Activated CD4-positive, alpha-beta memory T cell treated with anti-CD3 and anti-CD28 coated beads for 36 hours (primary cell): ENCODE measurements at places on chromosomes 7 and 10.

DNA sequence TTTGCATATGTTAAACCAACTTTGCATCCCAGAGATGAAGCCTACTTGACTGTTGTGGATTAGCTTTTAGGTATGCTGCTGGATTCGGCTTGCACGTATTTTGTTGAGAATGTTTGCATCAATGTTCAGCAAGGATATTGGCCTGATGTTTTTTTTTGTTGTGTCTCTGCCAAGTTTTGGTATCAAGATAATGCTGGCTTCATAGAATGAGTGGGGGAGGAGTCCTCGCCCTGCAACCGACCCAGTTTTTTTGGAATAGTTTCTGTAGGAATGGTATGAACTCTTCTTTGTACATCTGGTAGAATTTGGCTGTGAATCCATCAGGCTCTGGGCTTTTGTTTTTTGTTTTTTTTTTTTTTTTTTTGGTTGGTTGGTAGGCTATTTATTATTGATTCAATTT lies 147.9 kb downstream of the AHR start:
- no peak for DNase-seq

- peak; percentile 58 for DNase-seq
Observed at GRCh38 chr10:4066581-4067390, 281.8 kb upstream of the KLF6 start.

DNA sequence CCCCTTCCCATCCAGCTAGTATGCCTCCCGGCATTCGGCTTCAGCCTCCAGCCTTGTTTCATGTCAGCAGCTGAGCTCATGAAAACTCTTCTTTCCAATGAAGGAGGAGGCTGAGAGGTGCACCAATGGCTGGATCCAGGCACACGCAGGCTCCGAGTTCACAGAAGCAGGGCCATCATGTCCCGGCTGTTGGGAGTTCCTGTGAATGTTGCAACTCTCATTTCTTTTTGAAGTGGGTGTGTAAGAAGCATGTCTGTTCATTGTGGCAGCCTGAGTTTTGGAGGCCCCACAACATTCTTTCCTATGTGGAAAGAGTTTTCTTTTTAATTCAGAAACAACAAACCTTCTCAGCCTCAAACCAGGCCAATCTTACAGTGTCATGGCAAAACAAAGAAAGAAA lies 89.7 kb downstream of the PTPRE start:
- no peak for DNase-seq

DNA sequence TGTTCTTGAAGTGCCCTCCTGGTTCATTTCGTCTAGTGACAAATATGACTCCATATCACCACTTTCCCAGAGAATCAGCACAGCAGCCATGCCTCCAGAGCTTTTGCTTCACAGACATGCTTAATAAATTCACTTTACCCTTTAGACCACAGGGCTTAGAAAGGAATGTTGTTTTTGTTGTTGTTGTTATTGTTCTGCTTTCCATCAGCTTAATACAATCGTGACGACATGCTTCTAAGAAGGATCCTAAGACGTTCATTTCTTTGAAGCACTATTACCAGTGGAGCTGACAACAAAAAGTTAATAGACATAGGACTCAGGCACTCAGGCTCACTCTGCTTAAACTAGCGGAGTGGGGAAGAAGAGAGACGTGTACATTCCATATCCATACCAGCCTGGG lies 418.6 kb downstream of the KCNMA1 start:
- DNase-seq = no peak

- DNase-seq = peak; percentile 38
Observed at GRCh38 chr7:132049462-132050304, 493.3 kb upstream of the PODXL start.

GRCh38 chr7:140085447-140085846 lies 22.7 kb upstream of the PARP12 start:
- no peak for DNase-seq

- DNase-seq = no peak
Observed at GRCh38 chr7:41732436-41732785, 29.5 kb upstream of the INHBA start.

DNA sequence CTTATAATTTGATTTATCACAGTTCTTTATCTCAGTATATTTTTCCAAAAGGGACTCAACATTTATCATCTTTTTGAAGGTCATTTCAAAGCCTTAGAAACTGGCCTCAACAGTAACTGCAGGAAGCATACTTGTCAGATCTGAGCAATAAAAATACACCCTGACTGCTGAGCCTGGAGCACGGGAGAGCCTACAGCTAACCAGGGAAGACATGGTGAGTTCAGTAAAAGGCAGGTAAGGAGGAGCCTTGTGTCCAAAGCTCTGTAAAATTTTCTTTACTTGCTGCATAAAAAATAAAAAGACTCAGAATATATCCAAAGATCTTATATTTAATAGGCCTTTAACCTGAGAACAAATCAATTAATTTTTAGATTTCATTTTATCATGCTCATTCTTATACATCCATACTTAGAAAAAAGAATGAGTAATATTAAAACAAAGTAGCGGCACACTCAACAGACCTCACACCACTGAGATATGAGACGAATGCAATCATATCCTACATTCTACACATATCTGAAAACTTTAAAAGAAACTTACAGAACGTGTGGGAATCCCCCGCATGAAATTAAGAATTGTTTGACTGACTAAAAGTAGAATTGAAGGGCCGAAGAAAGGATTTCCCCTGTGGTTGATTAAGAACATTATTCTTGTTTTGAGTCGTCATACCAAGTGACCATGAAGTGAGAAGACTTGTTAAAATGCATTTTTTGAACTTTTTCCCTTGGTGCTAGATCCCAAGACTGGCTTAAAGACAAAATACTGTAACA lies 296.4 kb upstream of the MKLN1 start:
- DNase-seq = no peak

DNA sequence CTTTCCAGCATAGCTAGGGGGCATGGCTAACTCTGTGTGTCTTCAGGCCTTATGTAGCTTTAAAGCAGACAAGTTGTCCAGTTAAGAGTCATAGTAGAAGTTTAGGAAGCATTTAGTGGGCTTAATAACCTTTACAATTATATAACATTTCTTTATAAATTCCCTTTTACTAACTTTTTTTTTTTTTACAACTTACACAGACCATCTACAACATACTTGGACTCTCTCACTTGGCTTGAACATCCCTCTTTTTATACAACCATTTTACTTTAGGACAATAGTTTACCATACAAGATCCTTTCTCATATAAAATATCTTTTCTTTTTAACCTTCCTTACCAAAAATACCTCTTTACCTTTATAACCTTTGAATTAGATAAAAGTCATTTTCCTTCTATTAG lies 26.3 kb downstream of the SP4 start:
- no peak for DNase-seq

DNA sequence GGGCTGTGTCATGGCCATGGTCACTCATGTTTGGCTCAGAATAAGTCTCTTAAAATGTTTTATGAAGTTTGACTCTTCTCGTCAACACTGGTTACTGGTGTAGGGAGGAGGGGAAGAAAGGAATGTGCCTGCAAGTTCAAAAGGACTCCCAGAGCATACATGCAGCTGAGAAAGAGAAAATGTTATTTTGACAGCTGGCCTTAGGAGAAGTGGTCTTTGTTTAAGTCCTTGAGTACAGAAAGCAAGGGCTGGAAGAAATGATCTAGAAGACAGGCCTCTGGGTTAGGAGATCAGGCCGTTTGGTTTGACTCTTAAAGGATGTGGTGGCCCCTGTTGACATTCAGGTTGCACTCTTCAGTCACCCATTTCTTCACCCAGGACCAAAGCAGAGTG lies 245.5 kb downstream of the REEP3 start:
- DNase-seq = no peak

DNA sequence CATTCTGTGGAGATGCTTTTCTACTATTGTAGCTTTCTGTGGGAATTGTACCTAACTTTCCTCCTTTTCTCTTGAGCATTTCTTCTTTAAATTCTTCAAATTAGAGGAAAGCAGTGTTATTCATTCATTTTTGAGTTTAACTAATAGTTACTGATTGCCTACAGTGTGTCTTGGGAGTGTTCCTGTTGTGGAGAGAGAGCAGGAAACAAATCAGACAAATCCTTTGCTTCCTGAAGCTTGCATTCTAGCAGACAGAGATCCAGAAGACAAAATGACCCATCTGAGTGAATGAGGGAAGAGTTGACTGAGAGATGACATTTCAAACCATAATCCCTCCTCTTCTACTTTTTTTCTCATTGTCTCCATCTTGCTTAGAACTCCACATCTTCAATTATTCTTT lies 170.4 kb downstream of the SUGCT start:
- DNase-seq = no peak

DNA sequence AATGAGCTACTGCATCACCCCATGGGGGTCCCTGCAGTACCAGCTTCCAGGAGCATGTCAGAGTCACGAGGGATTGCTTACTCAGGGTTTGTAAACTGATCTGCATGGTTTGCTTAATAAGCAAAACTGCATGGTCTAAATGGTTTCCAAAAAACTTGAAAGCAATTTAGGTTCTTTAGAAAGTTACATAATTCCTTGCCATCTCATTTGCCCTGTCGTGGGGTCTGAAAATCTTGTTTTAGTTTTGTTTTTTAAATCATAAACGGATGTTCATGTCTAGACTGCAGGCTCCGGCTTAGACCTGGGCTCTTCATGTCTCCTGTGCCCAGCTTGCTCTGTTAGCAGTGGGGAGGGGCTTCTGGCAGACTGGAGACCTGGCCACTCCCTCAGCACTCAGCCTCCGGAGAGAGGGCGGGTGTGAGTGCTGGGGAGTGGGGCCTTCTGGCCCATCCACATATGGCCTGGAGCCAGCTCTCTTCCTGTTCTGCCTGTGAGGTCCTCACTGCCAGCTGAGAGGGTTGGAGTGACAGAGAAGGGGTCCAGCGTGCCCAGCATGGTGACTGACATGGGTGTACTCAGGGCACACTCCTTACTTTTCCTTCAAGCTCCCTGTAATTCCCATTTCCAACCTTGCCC lies 17.5 kb downstream of the PRF1 start:
- DNase-seq = no peak

- DNase-seq = no peak
Observed at GRCh38 chr10:71302874-71303568, 16.0 kb upstream of the SLC29A3 start.

DNA sequence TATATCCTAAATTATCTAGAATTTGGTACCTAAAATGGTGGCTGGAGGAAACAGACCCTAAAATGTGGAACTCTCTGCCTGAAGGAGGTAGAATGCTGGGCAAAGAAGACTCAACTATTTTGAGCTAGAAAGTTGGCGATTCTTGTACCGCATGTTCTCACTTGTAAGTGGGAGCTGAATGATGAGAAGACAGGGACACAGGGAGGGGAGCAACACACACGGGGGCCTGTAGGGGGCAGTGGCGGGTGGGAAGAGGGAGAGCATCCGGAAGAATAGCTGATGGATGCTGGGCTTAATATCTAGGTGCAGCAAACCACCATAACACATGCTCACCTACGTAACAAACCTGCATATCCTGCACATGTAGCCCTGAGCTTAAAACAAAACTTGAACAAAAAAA lies 250.6 kb downstream of the CALN1 start:
- DNase-seq = no peak

DNA sequence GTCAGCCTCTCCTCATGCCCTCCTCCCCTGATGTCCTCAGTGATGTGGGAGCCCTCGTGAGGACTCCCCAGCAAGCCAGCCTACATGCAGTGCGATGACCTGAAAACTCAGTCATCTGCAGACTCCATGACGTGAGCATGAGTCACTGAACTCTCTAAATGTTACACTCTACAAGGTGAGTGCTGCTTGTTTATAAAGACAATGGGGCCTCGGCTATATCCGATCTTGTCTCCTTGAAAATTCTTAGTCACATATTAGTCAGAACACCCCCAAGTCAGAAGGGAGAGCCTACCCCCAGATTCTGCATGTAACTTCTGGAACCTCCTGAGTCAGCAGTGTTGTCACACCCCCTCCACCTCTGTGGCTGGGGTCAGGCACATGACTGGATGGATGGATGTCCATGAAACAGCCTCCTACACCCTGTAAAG lies 673.8 kb downstream of the INHBA start:
- DNase-seq = no peak

DNA sequence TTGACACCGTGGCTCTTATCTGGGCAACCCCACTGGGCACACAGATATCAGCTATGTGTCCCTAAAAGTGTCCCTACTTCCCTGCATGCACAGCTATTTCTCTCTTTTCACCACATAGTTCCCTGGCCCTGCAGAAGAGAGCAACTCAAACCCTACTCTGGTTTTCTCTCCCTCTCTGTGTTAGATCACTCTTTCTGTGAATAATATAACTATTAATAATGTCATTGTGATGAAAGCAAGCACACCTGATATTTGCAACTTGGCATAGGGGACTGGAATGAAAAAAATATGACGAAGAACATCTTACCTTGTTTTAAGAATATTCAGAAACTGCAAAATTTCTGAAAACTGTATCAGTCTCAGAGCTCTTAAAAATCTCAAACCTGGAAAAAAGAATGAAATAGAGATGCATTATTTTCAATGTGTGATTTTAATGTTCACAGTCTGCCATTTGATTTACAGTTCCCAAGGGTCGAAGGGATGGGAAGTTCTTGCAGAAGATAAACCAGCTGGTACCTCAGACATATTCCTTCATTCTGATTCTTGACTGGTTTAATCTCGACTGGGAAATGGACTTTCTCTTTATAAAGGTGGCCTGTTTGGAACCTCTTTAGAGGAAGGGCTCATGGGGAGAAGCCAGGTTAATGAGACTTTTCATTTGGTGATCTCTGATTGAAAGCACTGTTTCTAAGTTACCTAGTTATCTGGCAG lies 516.8 kb downstream of the KCNMA1 start:
- DNase-seq = no peak

DNA sequence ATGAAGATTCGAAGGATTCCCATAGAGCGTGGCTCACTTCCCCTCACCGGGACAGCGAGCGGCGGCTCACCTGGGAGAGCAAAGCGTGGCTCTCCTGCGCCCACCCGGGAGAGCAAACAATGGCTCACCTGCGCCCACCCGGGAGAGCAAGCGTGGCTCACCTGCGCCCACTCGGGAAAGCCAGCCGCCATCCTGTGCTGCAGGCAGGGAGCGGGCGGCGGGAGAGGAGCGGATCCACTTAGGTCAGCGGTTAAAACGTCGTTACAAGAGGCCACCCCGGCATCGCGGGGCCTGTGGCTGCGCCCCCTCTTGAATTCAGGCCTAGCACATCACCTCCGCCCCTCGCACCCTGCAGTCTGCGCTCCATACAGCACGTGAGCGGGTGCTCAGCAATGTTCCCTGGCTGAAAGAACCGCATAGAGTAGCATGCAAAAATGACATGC lies 461 bp upstream of the FIGNL1 start:
- DNase-seq = peak; percentile 33

GRCh38 chr10:77377034-77377433 lies 260.6 kb downstream of the KCNMA1 start:
- DNase-seq = no peak

GRCh38 chr7:35365523-35365922 lies 111.6 kb upstream of the TBX20 start:
- DNase-seq = no peak
